Hepatocyte (in vitro differentiated cells): ENCODE measurements at places on chromosomes 6 and 20. TPM values are rescaled to one million over a fixed set of nuclear protein-coding genes. Genes with fewer than 3 reads are reported as not detected.

- H3K27me3 ChIP-seq, result no peaks in the 10 kb centered on the region
- no peaks in the 10 kb centered on the region for H3K36me3 ChIP-seq
- no peak for DNase-seq
- no peaks in the 10 kb centered on the region for H3K4me1 ChIP-seq
- no peak overlapping the region for H3K4me3 ChIP-seq
Measured at GRCh38 chr6:63862486-63863198, 227.0 kb downstream of the PHF3 start.

- H3K4me1 ChIP-seq, result peaks cover 31% of the 10 kb centered on the region
- H3K4me3 ChIP-seq, result no peak overlapping the region
- H3K36me3 ChIP-seq, result no peaks in the 10 kb centered on the region
- no peaks in the 10 kb centered on the region for H3K27me3 ChIP-seq
- peak; percentile 15 for DNase-seq
Measured at GRCh38 chr6:111845441-111845871, 27.8 kb downstream of the FYN start.

DNA sequence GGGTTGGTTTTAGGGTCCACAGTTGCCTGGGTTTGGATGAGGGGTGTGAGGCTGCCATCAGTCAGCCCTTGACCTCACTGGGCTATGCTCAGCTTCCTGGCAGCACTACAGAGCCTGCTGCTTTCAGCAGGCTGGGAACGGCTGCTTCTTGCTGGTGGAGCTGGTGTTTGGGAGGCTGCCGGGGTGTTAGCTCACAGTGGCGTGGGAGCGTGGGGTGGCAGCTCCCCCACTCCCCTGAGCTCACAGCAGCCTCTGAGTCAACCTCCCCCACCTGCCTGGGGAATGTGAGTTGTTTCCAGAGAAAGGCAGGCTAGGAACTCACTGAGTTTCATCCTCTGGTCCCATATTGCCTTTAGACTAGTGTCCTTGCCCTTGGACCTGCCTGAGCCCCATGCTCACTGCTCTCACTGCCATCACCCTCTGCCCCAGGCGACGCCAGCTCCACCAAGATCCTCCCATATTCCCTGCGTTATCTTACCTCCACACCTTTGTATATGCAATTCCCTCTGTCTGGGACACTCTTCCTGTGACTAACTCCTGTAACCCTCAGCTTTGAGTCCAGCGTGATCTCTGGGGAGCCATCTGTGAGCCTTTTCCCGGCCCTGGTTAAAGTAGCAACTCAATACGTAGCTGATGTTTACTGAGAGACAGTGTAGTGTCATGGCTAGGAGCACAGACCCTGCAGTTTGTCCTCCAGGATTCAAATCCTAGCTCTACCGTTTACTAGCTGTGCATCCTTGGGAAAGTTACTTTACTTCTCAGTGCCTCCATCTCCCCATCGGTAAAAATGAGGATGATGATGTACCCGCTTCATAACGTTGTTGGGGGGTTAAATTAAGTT is 34.8 kb downstream of the PPP1R16B start:
- H3K27ac ChIP-seq, result no peak overlapping the region
- no peaks in the 10 kb centered on the region for H3K4me1 ChIP-seq
- no peaks in the 10 kb centered on the region for H3K36me3 ChIP-seq
- no peak overlapping the region for H3K4me3 ChIP-seq
- peaks cover under 1% of the 10 kb centered on the region for H3K27me3 ChIP-seq

DNA sequence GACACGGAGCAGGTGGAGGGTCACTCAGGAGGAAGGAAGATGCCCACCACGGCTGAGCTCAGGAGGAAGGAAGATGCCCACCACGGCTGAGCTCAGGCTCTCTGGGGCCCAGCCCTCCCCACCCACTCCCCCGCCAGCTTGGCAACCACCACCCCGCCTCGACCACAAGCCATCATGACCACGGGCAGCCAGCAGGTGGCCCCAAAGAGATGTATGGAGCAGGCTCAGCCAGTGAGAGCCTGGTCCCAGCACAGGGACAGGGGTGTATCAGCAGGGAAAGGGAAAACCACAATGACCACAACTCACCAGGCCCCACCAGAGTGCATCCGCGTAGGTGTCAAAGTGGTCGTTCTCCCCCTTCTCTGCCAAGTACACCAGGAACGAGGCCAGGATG is 30.4 kb downstream of the KCNQ2 start:
- no peaks in the 10 kb centered on the region for H3K27me3 ChIP-seq
- H3K4me3 ChIP-seq, result no peak overlapping the region
- H3K27ac ChIP-seq, result no peak overlapping the region
- no peaks in the 10 kb centered on the region for H3K4me1 ChIP-seq
- peak; percentile 64 for DNase-seq

- no peak for DNase-seq
- no peaks in the 10 kb centered on the region for H3K36me3 ChIP-seq
- H3K27ac ChIP-seq, result no peak overlapping the region
- H3K4me3 ChIP-seq, result no peak overlapping the region
- H3K27me3 ChIP-seq, result no peaks in the 10 kb centered on the region
Measured at GRCh38 chr6:7828124-7828523, 82.5 kb downstream of the TXNDC5 start.

- no peak for DNase-seq
- H3K4me3 ChIP-seq, result no peak overlapping the region
- H3K4me1 ChIP-seq, result no peaks in the 10 kb centered on the region
Measured at GRCh38 chr6:6793388-6794250, 205.1 kb downstream of the LY86 start.

GRCh38 chr6:129073691-129074395 is 190.9 kb downstream of the LAMA2 start:
- no peak overlapping the region for H3K27ac ChIP-seq
- H3K36me3 ChIP-seq, result no peaks in the 10 kb centered on the region
- no peaks in the 10 kb centered on the region for H3K4me1 ChIP-seq
- H3K27me3 ChIP-seq, result no peaks in the 10 kb centered on the region
- no peak for DNase-seq

DNA sequence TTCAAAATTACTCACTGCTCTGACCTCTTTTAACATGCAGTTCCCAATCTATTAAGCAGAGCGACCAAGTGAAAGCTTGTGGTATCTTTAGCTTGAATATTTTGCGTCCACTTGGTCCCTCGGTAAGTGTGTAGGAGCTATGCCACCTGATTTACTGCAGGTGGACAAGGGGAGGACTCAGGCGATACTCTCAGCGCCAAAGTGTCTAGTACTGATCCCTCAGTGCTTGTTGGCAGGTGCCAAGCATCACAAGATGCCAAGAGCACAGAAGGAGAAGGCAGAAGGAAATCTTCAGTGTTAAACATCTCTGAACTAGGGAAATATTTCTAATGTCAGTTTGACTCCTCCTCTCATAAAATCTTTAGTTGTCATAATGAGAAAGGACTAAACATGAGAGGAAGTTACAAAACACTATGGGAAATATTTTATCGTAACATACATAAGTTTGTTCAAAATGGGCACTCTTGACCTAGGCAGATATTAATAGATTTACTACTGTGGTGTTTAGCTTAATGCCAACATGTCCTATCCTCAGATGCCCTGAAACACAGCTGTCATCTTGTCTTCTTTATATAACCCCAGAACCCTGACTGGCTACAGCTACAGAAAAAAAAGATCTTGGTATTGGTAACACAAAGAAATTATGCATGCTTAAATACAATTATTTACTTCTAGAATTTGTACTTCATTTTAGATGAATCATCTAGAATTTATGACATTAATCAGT is 19.5 kb downstream of the NHLRC1 start:
- H3K36me3 ChIP-seq, result no peaks in the 10 kb centered on the region
- no peak for DNase-seq
- H3K4me1 ChIP-seq, result no peaks in the 10 kb centered on the region
- no peak overlapping the region for H3K4me3 ChIP-seq
- no peaks in the 10 kb centered on the region for H3K27me3 ChIP-seq

DNA sequence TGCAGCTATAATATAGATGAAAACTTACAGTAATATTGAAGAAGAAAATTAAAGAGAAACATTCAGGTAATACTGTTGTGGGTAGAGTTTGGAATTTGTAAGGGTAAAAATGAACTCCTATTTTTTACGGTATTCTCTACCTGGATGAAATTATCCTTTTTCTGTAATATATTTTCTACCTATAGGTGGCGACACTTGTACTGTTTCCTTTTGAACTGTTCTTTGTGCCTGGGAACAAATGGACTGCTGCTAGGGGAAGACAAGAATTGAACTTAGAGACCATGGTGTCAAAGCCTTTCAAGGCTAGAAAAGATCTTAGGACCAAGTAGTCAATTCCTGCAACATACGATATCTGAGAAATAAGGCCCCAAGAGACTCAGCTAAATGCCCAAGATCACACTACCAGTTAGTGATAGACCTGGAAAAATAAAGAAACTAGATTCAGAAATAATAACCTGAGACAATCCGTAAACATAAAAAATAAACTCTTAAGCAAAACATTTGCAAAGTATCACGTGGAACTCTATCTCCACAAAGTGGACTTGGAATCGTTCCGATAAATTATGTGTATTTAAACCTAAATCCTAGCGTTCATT is 383.8 kb downstream of the TFAP2A start:
- no peaks in the 10 kb centered on the region for H3K27me3 ChIP-seq
- no peak overlapping the region for H3K4me3 ChIP-seq
- no peak overlapping the region for H3K27ac ChIP-seq
- H3K4me1 ChIP-seq, result peaks cover 15% of the 10 kb centered on the region

DNA sequence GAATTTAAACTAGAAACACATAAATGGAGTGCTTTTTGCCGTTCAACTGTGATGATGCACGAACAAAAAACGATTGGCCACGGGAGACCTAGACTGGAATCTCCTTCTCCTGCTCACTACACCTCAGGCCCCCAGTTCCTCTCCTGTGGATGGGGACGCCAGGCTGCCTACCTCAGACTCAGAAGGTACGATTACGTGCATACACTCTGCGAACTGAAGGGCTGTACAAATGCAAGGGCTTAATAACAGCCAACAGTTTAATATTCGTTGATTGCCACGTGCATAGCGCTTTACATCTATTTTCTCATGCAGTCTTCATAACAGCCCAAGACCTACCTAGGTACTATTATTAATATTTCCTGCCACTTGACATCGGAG is 495 bp upstream of the ARMC2 start:
- H3K36me3 ChIP-seq, result no peaks in the 10 kb centered on the region
- peak overlapping the region; percentile 86 for H3K4me3 ChIP-seq
- no peak overlapping the region for H3K27ac ChIP-seq
- H3K4me1 ChIP-seq, result peaks cover 4% of the 10 kb centered on the region
- DNase-seq, result no peak

GRCh38 chr6:69005199-69005598 is 370.1 kb downstream of the ADGRB3 start:
- H3K27ac ChIP-seq, result no peak overlapping the region
- H3K4me1 ChIP-seq, result no peaks in the 10 kb centered on the region
- no peaks in the 10 kb centered on the region for H3K27me3 ChIP-seq
- H3K4me3 ChIP-seq, result no peak overlapping the region
- DNase-seq, result no peak

DNA sequence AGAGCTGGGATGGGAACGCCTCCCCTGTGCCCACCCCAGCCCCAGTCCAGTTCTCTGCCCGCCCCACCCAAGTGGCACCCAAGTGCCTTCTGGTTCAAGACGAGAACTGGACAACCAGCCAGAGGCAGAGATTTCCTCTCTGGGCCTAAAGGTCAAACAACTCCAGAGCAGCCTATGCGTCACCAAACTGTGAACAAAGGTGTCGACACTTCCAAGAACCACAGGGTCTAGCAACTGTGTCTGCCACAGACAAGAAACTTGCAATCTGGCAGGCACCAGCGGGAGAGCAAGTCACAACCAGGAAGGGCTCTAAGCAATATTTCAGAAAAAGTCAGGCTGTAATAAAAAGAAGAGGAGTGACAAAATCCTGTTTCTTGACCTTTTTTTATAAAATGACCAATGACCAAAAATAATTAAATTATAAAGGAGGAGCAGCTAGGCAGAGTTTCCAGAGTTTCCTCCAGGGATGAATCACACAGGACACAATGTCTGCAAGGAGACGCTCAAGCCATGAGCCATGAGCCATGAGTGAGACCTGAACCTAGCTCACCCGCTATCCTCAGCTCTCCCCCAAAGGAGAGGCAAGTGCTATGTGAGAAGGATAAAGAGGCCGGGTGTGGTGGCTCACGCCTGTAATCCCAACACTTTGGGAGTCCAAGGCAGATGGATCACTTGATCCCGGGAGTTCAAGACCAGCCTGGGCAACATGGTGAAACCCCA is 11.1 kb downstream of the EDEM2 start:
- no peaks in the 10 kb centered on the region for H3K4me1 ChIP-seq
- no peaks in the 10 kb centered on the region for H3K36me3 ChIP-seq
- H3K27me3 ChIP-seq, result no peaks in the 10 kb centered on the region

DNA sequence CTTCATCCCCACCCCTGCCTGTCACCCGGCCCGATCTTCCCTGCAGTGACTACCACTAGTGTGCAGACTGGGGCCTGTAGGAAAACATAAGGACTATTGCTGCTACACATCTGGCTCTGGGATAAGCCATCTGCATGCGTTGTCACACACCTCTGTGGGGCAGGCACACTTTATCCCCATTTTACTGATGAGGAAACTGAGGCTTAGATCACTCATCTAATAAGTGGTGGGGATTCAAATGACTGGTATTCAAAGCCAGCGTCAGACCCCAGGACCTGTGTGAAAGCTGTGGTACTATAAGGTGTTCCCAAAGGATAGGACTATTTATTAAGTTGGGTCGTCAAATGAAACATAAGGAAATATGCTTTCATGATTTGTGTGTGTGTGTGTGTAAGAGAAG is 148.9 kb upstream of the RNF24 start:
- DNase-seq, result no peak
- peaks cover 42% of the 10 kb centered on the region for H3K4me1 ChIP-seq
- H3K4me3 ChIP-seq, result no peak overlapping the region
- H3K27me3 ChIP-seq, result no peaks in the 10 kb centered on the region
- no peak overlapping the region for H3K27ac ChIP-seq

- DNase-seq, result no peak
- no peaks in the 10 kb centered on the region for H3K36me3 ChIP-seq
- no peak overlapping the region for H3K4me3 ChIP-seq
- H3K4me1 ChIP-seq, result no peaks in the 10 kb centered on the region
- no peak overlapping the region for H3K27ac ChIP-seq
Measured at GRCh38 chr6:132268209-132268608, 133.1 kb downstream of the MOXD1 start.

- H3K27me3 ChIP-seq, result no peaks in the 10 kb centered on the region
- no peaks in the 10 kb centered on the region for H3K4me1 ChIP-seq
- H3K36me3 ChIP-seq, result no peaks in the 10 kb centered on the region
- H3K27ac ChIP-seq, result no peak overlapping the region
- H3K4me3 ChIP-seq, result no peak overlapping the region
Measured at GRCh38 chr6:106520711-106521401, 108.4 kb downstream of the RTN4IP1 start.

DNA sequence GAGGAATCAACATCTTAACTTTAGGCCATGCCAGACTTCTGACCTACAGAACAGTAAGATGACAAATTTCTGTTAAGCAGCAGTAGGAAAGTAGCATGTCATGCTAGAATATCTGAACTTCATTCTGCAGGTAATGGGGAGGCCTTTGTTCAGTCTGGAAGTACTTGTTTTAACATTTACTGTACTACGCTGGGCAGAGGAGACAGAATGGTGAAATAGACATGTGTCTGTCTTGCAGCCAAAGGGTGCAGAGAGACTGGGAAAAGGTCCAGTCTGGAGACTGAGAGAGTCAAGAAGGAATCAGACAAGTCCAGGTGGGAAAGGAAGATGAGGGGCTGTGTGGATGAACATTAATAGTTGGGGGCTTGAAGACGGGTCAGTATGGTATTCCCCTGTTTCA is 17.5 kb upstream of the ZBTB2 start:
- H3K27me3 ChIP-seq, result no peaks in the 10 kb centered on the region
- no peak for DNase-seq
- H3K4me1 ChIP-seq, result no peaks in the 10 kb centered on the region
- H3K4me3 ChIP-seq, result no peak overlapping the region
- no peak overlapping the region for H3K27ac ChIP-seq
- no peaks in the 10 kb centered on the region for H3K36me3 ChIP-seq

The CDK19 gene
- total RNA-seq, result 14.3 and 18.6 TPM in 2 replicates

The VWA7 gene
- total RNA-seq, result 1.5 and 3.4 TPM in 2 replicates

The BPIFB4 gene
- not detected in 2 replicates for total RNA-seq

The TBX18 gene
- 1.3 and 2.0 TPM in 2 replicates for total RNA-seq

The TREML4 gene
- total RNA-seq, result not detected in 2 replicates

The PTCHD4 gene
- 2.3 and 2.9 TPM in 2 replicates for total RNA-seq

The MRPL14 gene
- total RNA-seq, result 58.3 and 64.3 TPM in 2 replicates

The SULF2 gene
- total RNA-seq, result 49.0 and 53.7 TPM in 2 replicates

The SPATA25 gene
- total RNA-seq, result 5.6 TPM in 1 of 2 replicates, not detected in the other
